ENCODE measurements at places on chromosomes 11 and 22.
A peak's percentile ranks its signal among the peaks of the same experiment; 100 is the strongest.

DNA sequence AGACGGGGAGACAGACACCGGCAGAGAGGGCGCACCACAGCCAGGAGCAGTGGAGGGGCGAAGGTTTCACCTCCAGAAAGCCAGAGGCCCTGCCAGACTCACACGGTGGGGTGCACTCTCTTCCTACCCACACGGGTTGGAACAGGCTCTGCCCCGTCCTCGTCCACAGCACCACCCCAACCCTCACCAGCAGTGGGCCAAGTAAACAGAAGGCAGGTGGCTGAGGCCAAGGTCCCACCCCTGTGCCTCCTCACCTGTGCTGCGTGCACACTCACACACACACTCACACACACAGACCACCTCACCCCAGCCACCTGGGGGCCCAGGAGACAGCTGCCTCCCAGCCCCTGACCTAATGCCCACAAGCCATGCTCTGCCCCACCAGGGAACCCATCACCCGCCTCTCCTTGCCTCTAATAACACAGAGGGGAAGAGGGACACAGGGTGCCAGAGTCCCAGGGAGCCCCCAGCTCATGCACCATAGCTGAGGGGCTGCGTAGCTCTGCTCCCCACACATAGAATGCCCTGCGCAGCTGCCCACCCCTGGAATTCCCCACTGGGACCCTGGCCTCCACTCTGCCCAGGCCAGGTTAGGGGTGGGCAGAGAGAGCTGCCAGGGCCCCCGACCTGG lies 3.1 kb downstream of the CYB5R3 start:
- no peak for DNase-seq

GRCh38 chr11:128419012-128419767 lies 168.2 kb downstream of the ETS1 start:
- DNase-seq, result no peak

GRCh38 chr11:102272047-102272824 lies 45.0 kb upstream of the BIRC3 start:
- DNase-seq, result no peak

DNA sequence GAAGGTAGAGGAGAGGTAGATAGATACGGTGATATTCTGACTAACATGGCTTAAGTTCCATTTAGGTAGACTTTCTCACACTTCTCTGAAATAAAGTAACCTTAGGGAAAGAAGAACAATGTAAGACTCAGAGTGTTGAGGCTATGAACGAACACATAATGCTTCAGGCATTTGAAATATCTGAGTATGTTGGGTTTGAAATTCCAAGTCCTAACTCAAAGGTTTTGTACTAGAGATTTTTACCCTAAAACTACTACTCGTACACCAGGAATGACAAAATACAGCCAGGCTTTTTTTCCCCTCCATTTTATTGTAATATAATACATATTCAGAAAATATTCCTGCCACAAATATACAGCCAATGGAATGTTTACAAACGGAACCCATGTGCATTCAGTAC lies 592.6 kb downstream of the ETS1 start:
- peak; percentile 30 for DNase-seq

- DNase-seq, result no peak
Measured at GRCh38 chr11:73233692-73234470, 15.8 kb downstream of the P2RY2 start.

DNA sequence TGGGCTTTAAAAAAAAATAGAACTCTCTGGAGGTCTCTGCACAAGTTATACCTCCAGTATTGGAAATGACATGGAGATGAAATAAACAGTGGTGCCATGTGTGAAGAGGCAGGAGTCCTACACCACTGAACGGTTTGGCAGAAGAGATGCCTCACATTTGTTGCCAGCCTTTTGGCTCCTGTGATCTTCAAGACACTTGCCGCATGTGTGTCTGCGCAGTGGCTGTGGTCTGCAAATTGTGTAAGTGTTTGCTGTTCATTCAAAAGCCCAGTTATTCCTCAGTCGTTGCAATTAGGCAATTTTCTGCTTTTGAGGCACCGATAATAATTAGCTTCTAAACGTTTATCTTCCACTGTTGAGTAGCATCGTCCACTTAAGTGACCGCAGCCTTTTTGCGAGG lies 319.1 kb downstream of the BRD1 start:
- DNase-seq, result no peak

DNA sequence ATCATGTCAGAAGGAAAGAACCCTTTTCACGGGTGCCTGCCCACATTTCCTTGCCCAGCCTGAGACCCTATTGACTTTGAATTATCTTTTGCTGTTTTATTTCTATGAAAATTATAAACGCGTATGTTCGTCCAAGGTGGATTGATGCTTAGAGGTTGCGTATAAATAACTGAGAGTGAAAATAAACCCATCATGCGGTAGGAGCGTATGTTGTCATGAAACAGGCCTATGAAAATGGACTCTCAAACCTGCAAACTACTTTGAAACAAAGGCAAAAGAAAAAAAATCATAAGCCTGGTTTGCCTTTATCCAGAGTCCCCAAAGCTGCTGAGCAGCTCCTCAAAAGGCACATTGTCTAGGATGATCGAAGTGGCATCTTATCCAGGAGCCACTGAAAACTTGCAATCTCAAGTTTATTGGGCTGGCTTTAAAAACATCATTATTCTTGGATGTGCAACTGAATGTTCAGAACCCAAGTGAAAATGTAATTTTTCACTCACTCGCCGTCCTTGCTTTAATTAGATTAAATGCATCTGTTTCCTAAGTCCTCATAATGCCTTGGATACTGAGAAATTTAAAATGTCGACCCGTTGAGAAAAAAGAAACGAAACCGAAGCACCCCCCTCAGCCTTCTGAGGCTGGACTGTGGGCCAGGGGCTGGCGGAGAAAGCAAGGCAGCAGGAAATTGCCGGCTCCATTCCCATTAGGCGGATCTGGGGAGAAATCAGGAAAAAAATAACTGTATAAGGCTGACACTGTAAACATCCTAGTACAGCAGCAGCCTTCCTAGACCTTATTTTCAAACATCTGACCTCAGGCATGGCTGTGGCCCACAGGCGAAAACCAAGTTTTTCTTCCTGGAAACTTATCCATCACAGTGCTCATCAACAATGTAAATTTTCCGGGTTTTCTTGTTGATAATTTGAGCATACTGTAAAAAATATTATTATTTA lies 82.9 kb upstream of the PPARA start:
- no peak for DNase-seq

- no peak for DNase-seq
Measured at GRCh38 chr11:90423378-90423777, 200.5 kb upstream of the CHORDC1 start.

DNA sequence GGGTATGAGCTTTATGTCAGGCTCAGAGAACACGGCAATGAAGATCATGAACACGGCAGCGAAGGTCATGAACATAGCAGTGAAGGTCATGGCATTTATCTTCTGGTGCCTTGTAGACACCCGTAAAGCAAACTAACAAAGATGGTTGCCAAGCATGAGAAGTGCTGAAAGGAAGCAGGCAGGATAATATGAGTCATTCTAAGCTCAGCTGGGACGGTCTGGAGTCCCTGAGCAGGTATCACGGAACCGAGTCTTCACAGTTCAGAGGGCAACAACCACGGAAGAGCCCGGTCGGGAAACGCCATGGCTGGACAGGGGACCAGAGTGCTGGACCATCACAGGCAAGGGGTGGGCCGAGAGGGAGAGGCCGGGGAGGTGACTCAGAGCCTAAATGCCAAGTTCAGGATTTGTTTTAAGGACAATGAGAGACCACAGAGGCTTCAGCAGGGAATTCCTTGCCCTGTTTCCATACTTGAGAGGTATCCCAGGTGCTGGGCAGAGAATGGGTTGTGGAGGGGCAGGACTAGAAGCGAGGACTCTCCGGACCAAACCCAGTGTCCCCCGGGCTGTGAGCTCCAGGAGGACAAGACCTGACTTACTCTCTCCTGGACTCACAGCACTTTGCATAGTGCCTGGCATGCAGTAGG lies 13.1 kb upstream of the MS4A10 start:
- DNase-seq, result no peak

DNA sequence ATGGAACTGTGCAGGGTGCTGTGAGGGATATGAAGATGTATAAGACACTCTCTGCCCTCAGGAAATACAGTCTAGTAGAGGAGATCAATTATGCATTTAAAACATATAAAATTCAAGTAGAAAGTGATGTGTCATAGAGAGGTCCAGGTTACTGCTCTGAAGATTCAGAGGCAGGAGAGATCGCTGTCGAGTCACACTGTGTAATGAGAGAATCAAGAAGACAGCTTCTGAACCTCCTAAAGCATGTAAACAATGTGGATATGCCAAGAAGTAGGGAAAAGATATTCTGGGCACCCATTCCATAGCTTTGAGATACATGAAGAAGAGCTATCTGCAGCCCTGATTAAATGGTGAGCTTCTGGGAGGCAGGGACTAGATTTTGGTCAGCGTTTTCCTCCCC lies 16.7 kb downstream of the SSH3 start:
- DNase-seq, result no peak

GRCh38 chr11:111169367-111169766 lies 76.2 kb upstream of the POU2AF2 start:
- no peak for DNase-seq

GRCh38 chr11:72446929-72447769 lies 12.8 kb upstream of the CLPB start:
- peak; percentile 21 for DNase-seq

- no peak for DNase-seq
Measured at GRCh38 chr11:123451183-123451781, 21.2 kb downstream of the GRAMD1B start.

- no peak for DNase-seq
Measured at GRCh38 chr11:303363-303762, 4.0 kb upstream of the IFITM5 start.

GRCh38 chr11:72491001-72491400 lies 56.7 kb upstream of the CLPB start:
- DNase-seq, result no peak

DNA sequence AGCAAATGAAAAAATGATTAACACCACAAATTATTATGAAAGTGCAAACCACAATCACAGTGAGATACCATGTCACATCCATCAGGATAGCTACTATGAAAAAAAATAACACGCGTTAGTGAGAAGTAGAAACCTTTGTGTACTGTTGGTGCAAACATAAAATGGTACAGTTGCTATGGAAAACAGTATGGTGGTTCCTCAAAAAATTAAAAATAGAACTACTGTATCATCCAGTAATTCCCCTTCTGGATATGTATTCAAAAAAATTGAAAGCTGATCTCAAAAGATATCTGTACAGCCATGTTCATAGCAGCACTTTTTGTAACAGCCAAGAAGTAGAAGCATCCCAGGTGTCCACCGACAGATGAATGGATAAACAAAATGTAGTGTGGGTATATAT lies 43.4 kb downstream of the CCDC81 start:
- DNase-seq, result no peak

DNA sequence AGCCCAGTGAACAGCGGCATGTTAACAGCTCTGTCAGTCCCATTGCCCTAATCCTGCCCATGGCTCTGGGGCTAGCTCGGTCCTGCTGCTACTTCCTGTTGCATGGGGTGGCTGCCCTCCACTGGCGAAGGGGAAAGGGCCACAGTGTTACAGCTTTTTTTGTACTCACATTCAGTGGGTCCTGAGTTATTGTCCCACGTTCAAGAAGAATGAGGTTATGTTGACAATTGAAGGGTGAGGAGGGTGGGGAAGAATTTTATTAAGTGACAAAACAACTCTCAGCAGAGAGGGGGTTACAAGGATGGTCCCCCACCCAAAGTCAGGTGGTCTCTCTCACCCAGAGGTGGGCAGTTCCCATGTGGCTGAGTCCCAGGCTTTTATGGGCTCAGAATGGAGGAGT lies 17.7 kb upstream of the MS4A7 start:
- no peak for DNase-seq

- no peak for DNase-seq
Measured at GRCh38 chr11:69295995-69296889, 2.3 kb downstream of the MYEOV start.

- DNase-seq, result peak; percentile 9
Measured at GRCh38 chr22:22037740-22038139, 55.2 kb upstream of the TOP3B start.

DNA sequence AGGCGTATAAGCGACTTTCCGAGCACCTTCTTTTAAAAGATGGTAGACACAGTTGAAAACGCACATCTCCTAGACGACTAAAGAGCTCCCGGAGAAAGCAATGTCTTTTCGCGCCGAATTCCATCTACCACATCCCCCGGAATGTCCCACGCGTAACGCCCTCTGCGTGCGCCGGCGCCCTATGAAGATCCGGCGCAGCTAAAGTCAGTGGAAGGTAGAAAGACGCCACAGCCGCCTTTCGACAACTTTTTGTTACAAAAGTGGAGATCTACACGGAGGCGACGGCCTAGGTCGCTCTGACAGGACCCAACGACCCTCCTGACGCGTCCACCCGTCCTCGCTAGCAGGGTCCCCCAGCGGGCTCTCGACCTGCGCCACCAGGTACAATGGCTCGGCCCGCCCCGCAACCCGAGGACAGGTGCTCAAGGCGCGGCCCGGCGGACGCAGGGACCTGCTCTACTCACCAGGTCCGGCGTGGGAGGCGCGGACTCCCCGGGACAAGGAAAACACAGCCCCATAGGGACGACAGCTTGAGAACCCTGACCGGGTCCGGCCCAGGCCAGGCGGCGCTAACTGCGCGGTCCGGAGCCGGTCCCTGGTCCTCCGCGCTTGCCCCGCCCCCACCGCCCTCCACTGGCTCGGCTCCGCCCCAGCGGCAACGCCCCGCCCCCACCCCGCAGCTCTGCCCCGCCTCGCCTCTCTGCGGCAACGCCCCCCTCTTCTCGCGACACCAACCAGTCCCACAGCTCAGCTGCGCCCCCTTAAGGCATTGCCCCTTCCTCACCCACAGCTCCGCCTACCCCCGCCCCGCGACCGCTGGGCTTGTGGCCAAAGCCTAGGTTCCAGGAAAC lies at the start of gene SVIP:
TSS of gene SVIP (minus strand) at position 571 of the 851 bp plus-strand sequence. CDS start at position 518, 53 bp downstream.
- DNase-seq, result peak; percentile 76

DNA sequence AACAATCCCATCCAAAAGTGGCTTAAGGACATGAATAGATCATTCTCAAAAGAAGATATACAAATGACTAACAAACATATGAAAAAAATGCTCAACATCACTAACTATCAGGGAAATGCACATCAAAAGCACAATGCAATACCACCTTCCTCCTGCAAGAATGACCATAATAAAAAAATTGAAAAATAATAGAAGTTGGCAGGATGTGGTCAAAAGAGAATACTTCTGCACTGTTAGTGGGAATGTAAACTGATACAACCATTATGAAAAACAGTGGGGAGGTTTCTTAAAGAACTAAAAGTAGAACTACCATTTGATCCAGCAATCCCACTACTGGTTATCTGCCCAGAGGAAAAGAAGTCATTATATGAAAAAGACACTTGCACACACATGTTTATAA lies 77.7 kb upstream of the SC5D start:
- no peak for DNase-seq

DNA sequence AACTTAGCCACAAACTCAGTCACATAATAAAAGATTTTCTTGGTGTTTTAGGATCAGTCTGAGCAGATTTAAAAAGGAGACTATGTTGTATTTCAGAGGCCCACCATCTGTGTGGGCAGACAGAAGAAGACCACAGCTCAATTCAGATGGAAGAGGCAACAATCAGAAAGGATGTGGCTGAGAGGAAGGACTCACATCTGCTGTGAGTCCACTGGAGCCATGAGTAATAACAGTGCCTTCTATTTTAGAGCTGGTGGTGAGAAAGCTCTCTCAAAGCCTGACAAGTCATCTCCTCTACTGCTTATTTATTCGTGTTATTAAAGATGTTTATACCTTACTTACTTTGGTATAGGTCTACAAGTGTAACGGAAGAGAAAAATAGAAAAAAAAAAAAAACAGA lies 357.2 kb downstream of the OPCML start:
- no peak for DNase-seq

Measured in amniotic stem cell (primary cell).